K562 (cell line): ENCODE measurements at places on chromosomes 11 and 22. TPM values are rescaled to one million over a fixed set of nuclear protein-coding genes. Genes with fewer than 3 reads are reported as not detected.

CCDC87 gene
- total RNA-seq: 0.40 and 0.44 TPM in 2 replicates

ZBTB16 gene
- 0.18 and 0.40 TPM in 2 replicates for total RNA-seq

LZTR1 gene
- total RNA-seq: 132 and 135 TPM in 2 replicates

PHLDA2 gene
- total RNA-seq: 42.4 and 43.2 TPM in 2 replicates

HBB gene
- total RNA-seq: 0.72 and 1.5 TPM in 2 replicates

RPS25 gene
- total RNA-seq: 1,553 and 1,702 TPM in 2 replicates

HTR3B gene
- not detected in 2 replicates for total RNA-seq

PNPLA5 gene
- not detected in 2 replicates for total RNA-seq

KCNQ1OT1 gene
- total RNA-seq: 1.4 and 1.7 TPM in 2 replicates

GPHA2 gene
- not detected in 2 replicates for total RNA-seq

POU2F3 gene
- not detected in 2 replicates for total RNA-seq

RAG1 gene
- 1.6 and 2.1 TPM in 2 replicates for total RNA-seq

OR6A2 gene
- total RNA-seq: 0.34 and 0.35 TPM in 2 replicates

MFRP gene
- not detected in 2 replicates for total RNA-seq

FOLR3 gene
- not detected in 2 replicates for total RNA-seq

LDHAL6A gene
- not detected in 2 replicates for total RNA-seq

ELMOD1 gene
- not detected in 2 replicates for total RNA-seq
